ENCODE measurements at places on chromosomes 4 and X.

DNA sequence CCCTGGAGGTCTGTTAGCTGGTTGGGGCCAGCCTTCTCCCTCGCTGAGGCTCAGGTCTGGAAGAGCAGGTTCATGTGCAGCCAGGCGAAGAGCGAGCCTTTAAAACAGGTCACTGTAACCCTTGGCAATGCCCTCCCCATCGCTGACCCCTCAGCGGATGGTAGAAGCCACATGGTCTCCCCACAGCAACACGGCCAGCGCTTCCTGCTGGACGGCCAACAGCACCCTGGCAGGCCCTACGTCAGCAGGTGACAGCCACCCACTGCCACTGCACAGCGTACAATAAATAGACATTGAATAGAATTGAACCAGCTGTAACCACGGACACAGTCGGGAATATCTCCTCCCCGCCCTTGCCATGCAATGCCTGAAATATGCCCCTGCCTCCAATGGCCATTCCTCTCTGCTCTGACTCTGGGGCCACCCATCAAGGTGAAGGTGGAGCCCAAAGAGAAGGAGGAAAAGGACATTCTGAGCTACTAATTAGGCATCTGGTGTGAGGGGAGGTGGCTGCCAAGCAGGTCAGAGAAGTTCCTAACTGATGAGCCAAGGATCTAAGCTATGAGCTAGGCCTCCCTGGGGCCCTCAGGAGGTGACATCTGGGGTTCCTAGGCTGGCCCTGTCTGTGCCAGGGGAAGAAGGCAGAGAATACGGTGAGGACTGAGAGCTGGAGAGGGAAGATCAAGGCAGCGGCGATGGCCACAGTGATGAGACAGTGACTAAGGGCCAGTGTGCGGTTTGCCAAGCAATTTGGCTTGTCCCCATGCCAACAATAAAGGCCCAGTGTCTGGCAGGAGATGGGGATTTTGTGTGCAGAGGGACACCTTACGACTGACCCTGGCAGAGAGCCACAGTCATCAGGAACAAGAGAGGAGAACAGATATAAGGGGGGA is 202.3 kb downstream of the BCOR start:
- no peak for DNase-seq

DNA sequence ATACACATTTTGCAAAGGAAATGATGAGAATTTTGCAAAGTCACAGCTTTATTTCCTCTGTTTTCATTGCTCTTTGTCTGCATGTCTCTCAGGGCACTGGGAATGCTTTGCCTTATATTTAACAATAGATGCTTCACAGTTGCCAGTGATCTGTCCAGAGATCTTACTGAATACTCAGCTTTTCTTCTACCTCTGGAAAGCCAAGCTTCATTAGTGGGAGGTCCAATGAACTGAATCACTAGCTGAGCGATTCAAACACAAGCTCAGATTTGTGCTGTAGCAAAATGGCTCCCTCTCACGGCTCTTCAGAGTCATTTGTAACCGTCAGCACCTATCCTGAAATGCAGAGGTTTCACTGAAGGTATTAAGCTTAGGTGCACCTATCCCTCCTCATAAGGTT is 138.9 kb downstream of the DCLK2 start:
- no peak for DNase-seq

- DNase-seq, result no peak
These were observed 96.8 kb upstream of the FRAS1 start for GRCh38 chr4:77960367-77960766.

DNA sequence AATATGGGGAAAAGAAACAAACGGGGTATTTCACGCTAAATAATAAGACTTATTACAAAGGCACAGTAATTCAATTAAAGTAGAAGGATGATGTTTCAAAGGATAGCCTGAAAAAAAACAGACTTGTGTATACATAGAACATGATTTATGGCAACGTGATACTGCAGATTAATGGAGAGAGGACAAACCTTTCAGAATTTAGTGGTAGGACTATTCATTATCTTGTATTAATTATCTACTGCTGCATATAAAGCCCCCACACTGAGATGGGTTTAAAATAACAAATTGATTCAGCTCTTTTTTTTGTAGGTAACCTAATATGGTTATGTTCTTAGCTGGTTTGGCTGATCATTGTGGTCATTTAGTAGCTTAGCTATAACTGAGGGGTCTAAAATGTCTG is 1269.0 kb downstream of the FSTL5 start:
- DNase-seq, result no peak

GRCh38 chr4:169144061-169144600 is 126.6 kb downstream of the SH3RF1 start:
- no peak for DNase-seq

DNA sequence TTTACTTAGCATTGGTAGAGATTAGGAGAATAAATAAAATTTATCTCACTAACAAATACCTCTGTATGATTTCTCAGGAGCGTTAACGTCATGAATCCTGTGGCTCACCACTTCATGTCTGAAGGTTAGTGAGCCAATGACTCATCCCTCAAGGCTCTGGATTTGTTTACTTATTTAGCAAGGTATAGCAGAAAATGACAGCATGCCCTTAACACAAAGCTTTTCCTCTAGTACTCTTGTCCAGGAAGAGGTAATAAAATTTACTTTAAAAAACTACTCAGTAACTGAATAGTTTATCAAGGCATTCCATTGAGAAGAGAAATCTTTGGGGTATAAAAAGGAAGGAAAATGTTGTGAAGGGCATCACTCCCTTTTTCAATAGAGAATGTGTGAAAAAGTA is 823.8 kb downstream of the CCSER1 start:
- DNase-seq, result no peak

GRCh38 chrX:66149519-66149918 is 14.5 kb upstream of the HEPH start:
- DNase-seq, result no peak

DNA sequence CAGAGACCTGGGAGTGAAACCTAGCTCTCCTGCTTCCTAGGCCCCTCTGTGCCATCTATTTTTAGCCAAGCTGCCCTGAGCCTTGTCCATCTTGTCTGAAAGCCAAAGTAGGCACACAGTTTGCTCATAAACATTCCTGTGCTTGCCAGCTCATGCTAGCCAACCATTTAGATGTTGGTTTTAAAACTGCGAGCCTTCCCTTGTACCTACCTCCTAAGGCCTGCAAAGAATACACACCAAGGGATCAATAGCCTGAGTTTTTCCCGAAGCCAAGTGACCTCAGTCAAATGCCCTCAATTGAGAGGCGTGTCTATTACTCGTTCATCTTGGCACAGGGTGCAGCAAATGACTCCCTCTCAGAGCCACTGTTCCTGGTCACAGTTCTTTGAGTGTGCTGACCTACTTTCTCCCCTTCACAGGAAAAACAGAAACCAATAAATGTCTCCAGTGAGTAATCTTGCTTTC is 48.5 kb downstream of the ZCCHC12 start:
- no peak for DNase-seq

- DNase-seq, result no peak
These were observed 30.7 kb upstream of the ATP6AP2 start for GRCh38 chrX:40550066-40550465.

GRCh38 chr4:169660929-169661328 is 40.6 kb downstream of the CLCN3 start:
- DNase-seq, result no peak

DNA sequence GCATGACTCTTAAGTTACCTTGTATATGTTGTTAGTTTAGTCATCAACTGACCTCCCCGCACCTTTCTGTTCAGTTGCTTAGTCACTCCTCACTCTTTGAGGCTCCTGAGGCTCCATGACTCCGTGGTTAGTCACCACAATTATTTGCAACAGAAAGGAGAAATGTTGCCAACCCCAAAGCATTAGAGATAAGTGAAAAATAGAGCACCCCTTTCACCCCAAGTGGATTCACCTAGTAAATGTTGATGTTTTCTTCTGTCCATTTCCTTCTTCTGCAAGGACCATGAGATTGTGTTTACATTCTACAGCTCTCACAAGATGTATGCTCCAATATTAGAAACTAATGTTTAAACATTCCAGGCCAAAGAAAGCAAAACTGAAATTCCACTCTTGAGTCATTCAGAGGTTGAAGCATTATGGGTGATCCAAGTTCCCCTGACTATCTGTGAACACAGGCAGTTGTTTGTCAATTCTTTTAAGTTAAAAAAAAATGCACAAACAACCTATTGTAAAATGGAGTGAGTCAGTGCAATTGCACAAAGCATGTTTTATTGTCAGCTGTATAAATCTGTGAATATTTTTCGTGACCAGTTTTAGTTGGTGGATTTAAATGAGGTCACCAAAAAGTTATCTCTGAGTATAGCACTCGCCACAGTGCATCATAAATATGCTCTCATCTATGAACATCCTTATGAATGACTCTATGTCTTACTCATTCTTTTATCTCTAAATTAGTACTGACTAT is 552.4 kb upstream of the MAGEB2 start:
- DNase-seq, result no peak

DNA sequence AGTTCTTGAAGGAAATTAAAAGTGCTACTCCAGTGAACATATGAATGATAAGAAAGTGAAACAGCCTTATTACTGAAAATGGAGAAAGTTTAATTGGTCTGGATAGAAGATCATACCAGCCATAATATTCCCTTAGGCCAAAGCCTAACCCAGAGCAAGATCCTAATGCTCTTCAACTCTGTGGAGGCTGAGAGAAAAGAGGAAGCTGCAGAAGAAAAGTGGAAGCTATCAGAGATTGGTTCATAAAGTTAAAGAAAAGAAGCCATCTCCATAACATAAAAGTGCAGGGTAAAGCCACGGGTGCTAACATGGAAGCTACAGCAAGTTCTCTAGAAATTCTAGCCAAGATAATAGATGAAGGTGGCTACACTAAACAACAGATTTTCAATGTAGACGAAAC is 85.5 kb upstream of the ATOH1 start:
- DNase-seq, result no peak

DNA sequence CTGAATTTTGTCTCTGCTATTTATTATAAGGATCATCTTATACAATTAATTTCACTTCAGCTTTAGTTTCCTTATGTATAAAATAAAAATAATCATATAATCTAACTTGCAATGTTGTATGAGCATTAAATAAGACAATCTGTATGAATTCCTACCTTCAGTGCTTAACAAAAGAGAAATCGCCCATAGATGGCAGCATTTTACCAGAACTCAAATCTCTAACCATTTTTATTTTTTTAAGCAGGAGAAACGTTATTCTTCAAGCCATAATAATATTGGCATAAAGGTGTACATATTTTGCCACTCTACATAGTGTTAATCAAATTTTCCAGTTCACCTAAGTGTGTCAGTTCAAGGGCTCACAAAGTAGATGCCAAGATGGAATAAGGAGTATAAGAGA is 78.8 kb downstream of the TMEM47 start:
- no peak for DNase-seq

GRCh38 chr4:7499661-7500060 is 64.9 kb upstream of the PSAPL1 start:
- no peak for DNase-seq

GRCh38 chr4:112002248-112002661 is 143.0 kb upstream of the FAM241A start:
- DNase-seq, result no peak

- DNase-seq, result no peak
These were observed 133.6 kb downstream of the CPE start for GRCh38 chr4:165512424-165512823.

DNA sequence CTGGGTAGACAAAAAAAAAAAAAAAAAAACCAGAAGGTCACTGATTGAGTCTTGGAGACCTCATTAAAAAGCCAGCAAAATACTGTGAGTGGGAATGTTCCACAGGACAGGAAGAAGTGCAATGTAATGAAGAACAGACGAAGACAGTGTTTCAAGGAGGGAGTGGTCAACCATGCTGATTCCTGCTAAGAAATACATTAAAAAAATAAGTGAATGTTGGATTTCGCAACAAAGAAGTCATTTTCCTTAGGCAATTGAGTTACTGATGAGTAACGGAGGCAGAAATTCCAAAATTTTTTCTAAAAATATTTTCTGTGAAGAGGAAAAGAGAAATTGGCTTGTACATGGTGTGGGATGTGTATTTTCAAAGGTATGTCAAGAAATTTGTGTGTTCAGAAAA is 94.3 kb upstream of the FAM47B start:
- no peak for DNase-seq

DNA sequence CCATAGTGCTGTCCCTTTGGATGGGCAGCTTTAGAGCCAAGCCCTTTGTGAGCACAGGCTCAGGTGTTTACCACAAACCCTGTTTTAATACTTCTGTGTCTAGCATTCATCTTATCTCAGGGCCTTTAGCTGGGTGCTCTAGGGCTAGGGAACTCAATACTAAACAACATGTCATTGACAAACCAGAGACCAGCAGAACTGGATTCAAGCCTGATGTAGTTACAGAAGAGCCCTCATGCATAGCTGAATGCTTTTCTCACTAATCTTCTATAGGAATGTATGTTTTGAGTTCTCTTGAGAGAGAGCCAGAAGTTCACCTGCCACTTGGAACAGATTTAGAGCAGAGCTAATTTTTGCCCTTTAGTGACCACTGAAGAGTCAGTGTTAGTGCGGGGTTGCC is 142.6 kb downstream of the DCK start:
- DNase-seq, result no peak

DNA sequence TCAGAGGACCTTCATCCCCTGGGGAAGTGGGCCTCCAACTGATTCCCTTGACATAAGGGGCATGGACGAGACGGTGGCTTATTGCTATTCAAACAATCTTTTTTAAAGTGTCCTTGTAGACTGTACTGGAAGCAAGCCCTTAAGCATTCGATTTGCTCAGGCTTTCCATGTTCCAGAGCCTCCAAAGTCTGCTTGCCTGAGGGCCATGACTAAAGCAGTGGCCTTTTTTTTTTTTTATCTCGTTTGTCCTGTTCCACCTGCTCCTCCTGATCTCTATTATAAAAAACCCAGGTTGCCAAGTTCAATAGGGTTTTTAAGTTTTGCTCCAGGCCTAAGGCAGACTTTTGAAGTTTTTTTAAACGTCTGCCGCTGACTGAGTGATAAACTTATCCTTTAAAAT is 103.7 kb upstream of the AADAT start:
- no peak for DNase-seq

- no peak for DNase-seq
These were observed 332.7 kb downstream of the PABPC4L start for GRCh38 chr4:133868856-133869255.

GRCh38 chr4:71406459-71406963 is 67.7 kb downstream of the SLC4A4 start:
- no peak for DNase-seq

GRCh38 chr4:175330652-175331051 is 412.5 kb downstream of the ADAM29 start:
- no peak for DNase-seq

GRCh38 chr4:154465085-154465484 is 26.5 kb downstream of the DCHS2 start:
- DNase-seq, result no peak

DNA sequence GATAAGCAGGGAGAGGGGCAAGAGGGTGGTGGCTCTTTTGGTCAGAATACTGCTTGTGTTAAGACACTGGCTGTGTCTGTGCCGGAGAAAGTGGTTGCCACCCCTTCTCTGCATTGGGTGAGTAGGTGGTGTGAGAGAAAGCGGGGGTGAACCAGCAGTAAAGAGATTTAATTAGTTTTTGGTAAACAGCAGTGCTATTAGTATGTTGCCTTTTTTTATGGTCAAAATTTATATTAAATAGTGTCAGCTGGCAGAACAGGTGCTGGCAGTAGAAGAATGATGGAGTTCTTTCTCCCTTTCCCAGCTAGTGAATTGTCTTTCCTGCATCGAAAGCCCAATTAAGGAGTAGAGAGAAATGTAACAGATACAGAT is 181.6 kb downstream of the LARP7 start:
- peak; percentile 26 for DNase-seq
